Natural killer cell (primary cell): ENCODE measurements at places on chromosomes 1 and 21.

DNA sequence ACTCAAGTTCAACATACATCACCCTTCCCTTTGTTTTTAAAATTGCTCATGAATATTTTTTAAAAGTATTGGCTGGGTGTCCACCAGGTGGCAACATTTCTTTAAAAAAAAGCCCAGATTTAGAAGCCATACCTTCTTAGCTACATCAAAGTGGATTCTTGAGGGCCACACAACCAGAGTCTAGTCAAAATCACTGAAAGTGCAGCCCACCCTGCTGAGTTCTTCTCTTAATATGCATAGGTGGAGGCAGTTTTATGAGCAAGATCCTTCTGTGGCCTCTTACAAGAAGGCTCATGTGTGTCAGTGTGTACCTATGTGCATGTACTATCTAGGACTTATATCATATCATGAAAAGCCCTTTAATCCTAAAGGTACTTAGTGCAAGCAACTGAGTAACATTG lies 16.9 kb upstream of the GNG12 start:
- peak; percentile 7 for DNase-seq

- no peak for DNase-seq
Observed at GRCh38 chr21:37520801-37521200, 154.2 kb downstream of the DYRK1A start.

DNA sequence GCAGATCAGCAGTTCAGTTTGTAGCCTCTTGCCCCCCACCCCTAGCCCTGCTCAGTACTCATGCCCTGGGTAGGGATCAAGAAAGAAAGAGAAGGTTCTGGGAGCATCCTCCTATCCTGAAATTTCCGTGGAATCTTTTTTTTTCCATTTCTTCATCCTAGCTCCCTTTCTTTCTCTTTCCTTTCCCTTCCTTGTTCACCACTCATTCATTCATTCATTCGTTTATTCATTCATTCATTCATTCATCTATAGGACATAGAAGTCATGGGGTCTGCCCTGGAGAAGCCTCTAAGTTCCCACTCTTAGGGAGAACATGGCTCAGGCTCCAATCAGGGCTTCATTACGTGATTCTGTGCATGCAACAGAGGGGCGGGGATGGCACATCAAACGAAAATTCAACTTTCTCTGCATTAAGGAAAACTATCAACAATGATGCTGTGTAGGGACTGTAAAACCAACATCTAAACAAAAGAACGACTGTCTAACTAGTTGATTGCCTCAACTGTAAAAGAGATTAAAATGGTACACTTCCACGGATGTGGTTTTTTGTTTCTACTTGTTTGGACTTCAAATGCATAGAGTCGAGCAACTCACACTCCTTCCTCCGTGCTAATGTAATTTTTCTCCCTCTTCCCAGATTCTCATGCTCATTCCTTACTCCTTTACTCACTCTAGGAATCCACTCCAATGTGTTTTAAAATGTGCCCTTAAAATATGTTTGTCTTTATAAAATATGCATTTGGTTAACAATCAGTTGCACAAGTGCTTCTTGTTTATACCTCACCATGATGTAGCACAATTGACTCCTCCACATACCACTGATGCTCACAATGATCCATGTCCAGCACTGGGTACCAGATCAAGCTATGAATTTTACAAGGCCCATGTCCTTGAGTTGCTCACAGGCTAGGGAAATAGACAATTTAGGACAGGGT lies 101.2 kb upstream of the SLC2A1 start:
- no peak for DNase-seq

DNA sequence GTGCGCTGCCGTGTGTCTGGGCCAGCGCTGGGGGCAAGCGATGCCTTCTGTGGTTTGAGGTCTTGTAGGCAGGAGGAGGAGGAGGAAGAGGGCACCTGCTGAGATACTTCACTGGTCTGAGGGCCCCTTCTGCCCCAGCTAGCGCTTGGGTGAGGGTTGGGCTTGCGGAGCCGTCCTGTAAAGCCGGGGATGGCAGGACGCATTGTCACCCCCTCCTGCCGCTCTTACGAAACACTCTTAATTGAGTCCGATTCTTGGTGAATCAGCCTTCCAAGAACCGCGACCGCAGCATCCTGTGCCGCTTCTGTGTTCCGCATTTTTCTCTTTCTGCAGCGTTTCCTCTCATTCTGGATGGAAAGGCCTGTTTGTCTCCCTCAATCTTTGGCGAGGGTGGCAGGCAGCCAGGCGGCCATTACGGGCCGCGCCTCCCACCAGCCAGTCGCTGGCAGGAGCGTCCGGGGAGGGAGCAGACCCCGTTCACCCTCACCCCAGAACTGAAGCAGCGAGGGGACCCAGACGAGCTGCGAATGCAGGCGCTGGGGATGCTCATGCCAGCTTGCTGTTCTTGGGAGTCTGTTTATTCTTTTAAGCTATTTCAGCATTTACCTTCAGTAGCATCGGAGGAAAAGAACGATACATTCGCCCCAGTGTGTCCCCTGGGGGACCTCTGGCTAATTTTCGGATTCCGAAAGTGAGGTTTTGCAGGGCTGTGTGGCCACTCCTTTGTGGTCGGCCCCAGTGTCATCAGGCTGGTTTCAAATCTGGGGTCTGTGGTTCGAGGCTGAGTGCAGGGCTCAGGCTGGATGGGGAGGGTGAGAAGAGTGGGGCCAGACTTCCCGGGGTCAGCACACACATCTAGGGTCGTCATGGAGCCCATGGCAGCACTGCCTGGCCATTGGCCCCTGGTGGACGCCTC lies 62.7 kb downstream of the SKI start:
- peak; percentile 69 for DNase-seq

DNA sequence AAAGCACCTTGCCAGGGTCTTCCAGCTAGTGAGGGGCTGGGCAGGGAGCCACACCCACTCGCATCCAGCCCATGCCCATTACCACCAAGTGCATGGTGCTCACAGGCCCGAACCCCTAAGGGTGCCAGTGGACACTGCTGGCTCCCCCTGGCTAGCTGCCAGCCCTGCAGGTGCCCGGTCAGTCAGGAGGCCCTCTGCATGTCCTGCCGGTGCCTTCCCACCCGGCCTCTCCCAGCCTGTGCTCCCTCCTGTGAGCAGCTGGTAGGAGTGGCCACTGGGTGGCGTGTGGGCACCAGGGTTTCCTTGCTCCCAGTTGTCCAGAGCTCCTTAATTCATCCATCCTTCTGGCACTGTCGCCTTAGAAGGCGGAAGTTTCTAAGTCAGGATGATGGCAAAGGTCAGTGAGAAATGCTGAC lies 33.4 kb downstream of the QSOX1 start:
- DNase-seq, result peak; percentile 13

DNA sequence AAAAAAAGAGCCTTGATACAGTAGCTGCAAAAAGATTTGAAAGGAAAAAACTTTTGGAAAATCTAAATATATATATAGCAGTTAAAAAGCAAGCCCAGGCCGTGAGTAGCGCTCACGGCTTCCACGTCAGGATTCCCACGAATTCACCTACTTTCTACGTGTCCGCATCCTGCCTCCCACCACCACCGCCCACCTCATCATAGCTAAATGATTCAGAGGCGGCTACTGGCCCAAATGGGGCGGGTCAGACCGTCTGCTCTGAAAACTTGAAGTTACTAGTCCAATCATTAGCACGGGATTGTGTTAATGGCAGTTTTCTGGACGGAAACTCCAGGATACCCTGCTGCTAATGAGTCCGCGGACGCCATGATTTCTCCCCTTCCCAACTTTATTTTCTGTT lies 1.3 kb upstream of the CCSAP start:
- DNase-seq, result no peak

GRCh38 chr1:26032656-26033357 lies 11.2 kb downstream of the EXTL1 start:
- no peak for DNase-seq

GRCh38 chr1:31745096-31745945 lies 18.8 kb downstream of the ADGRB2 start:
- peak; percentile 62 for DNase-seq

DNA sequence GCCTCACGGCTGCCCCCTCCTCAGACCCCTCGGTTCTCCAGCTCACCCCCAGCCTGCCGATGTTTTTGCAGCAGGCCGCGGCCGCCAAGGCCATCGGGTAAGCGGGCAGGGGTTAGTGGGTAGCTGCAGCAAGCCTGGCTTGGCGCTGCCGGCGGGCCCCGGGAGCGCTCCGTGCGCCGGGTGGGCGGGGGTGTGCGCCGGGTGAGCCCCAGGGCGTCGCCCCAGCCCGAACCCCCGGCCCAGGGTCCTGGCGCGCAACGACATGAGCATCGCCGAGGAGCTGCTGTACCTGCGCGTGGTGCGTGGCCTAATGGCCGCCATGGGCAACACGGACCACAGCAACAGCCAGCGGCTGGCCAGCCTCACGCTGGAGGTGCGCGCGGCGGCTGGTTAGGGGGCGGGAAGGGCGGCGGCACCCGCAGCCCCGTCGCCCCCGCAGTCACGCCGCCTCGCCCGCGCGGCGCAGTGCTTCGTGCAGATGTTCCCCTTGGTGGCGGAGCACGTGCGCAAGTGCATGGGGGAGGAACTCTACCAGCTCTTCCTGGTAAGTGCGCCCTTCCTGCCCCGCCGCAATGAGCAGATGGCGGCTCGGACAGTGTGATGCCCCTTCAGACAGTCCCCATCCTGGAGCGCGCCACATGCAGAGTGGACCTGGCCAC lies 6.5 kb downstream of the RNU5D-1 start:
- DNase-seq, result peak; percentile 42
